ENCODE measurements at places on chromosomes 5 and 9. TPM values are rescaled to one million over a fixed set of nuclear protein-coding genes. Genes with fewer than 3 reads are reported as not detected.

GRCh38 chr9:29212397-29213387 is 1639.4 kb upstream of the C9orf72 start:
- no peak for DNase-seq

- peak; percentile 61 for DNase-seq
Measured at GRCh38 chr9:125240649-125240999, 519 bp downstream of the HSPA5 start.

DNA sequence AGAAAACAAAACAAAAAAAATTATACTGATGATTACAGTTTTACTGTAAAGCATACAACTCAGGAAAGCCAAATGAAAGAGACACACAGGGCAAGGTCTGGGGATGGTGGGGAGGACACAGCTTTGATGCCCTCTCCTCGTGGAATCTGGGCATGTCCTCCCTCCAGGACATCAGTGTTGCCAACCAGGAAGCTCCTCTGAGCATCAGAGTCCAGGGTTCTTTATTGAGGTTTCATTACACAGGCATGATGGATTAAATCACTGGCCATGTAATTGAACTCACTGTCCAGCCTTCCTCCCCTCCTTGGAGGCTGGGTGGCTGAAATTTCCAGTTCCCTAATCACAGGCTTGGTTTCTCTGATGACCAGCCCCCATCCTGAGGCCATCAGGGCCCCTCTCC is 89.6 kb upstream of the MIER3 start:
- no peak for DNase-seq

SEMA6A gene
- polyA plus RNA-seq, result 68.5 TPM

GRCh38 chr9:21989440-21990189 is 4.6 kb downstream of the CDKN2A start:
- no peak for DNase-seq

GRCh38 chr5:17151686-17152085 is 65.7 kb upstream of the BASP1 start:
- DNase-seq, result no peak

GRCh38 chr9:33167972-33168461 is 881 bp upstream of the B4GALT1 start:
- no peak for DNase-seq

TEX48 gene
- not detected for polyA plus RNA-seq

DNA sequence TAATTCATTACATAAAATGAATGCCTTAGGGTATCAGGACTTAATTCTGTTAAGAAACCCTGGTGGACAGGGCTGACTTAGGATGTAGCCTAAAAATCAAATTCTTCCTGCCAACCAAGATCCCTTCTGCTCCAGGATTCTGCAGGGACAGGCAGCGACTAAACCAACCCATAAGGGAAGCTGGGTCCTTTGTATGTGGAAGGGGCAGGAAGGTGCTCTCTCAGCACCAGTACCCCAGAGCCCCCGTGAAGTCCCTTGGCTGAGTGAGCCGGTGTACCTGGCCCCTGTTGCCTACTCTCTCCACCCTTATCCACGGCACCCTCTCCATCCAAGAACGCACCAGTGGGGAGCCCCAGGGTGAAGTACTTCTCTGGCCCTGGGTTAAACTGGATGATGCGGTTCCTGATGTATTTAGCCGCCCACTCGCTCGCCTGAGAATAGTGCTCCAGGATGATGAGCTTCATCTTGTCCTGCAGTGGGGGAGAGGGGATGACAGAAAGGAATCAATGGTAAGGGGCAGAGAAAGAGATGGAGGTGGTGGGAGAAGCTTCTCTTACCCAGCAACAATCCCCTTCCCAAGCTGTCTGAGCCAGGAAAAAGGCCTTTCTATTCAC is 1.1 kb downstream of the GNPDA1 start:
- DNase-seq, result no peak

DNA sequence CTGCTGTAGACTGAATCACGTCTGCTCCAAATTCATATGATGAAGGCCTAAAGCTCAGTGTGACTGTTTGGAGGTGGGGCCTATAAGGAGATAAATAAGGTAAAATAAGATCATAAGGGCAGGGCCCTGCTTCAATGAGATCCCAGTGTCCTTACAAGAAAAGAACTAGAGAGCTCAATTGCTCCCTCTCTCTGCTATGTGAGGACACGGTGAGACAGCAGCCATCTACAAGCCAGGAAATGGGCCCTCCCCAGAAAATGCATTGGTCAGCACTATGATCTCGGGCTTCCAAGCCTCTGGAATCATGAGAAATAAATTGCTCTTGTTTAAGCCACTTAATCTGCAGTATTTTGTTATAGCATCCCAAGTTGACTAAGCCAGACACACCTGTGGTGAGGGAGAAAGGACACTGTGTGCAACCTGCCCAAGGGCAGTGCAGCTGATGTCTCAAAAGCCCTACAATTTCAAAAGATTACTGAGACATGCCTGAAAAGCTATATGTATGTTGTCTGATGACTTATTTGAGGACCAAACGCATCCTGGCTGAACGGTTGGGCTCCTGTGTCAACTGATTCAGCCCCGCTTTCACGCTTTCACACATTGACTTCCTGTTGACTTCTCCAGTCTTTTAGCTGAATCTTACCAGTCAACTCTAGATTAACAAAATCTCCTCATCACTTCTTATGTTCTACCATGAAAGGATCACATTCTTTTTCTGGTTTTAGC is 13.2 kb downstream of the GZMK start:
- DNase-seq, result peak; percentile 43

GLRA1 gene
- polyA plus RNA-seq, result not detected

- DNase-seq, result no peak
Measured at GRCh38 chr5:36202521-36202961, 39.2 kb downstream of the NADK2 start.

FOXD4L5 gene
- polyA plus RNA-seq, result 0.03 TPM

PCDHGB2 gene
- polyA plus RNA-seq, result 0.37 TPM

GRCh38 chr9:6978591-6978990 is 220.8 kb downstream of the KDM4C start:
- no peak for DNase-seq

GGTA1 gene
- 11.3 TPM for polyA plus RNA-seq

DNA sequence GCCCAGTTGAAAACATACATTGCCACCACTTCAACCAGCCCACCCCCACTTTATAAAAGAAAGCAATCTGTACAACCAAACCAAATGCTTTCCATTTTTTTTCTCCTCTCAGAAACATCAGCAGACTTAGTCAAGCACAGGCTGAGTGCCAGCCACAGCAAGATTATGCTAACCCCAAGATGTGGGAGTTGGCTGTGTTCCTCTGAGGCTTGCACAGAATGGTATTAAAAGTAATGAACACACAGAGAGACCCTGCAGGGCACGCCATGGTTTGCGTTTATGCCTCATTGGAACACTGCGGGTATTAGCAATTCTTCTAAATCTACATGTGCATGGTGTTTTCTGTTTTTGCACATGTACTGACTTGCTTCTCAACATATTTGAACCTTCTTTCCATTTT is 419.9 kb upstream of the GRAMD2B start:
- no peak for DNase-seq

DNA sequence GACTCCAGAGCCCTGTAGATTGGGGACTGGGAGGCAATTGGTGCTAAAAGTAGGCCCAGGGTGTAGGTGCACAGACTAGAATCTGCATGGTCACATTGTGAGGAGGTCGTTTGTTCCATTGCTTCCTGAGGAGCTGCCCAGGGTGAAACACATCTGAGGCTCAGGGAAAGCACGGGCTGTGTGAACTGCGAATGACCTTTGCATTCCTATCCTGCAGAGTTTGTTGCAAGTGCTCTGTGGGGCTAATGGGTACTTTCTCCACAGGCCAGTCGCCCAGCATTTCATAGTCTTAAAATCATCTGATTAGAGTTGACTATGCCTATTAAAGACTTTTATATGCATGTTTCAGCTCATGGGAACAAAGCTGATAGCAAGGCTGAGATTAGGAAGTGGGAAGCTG is 14.4 kb upstream of the SLC46A2 start:
- DNase-seq, result no peak

- DNase-seq, result no peak
Measured at GRCh38 chr9:131567910-131568309, 22.6 kb downstream of the PRRT1B start.

GRCh38 chr5:66498791-66499207 is 97.4 kb upstream of the MAST4 start:
- DNase-seq, result no peak

Measured in small intestine (tissue), 16 donors.